Right ventricle myocardium superior (tissue), 1 donor: ENCODE measurements at places on chromosomes 12 and 14.

DNA sequence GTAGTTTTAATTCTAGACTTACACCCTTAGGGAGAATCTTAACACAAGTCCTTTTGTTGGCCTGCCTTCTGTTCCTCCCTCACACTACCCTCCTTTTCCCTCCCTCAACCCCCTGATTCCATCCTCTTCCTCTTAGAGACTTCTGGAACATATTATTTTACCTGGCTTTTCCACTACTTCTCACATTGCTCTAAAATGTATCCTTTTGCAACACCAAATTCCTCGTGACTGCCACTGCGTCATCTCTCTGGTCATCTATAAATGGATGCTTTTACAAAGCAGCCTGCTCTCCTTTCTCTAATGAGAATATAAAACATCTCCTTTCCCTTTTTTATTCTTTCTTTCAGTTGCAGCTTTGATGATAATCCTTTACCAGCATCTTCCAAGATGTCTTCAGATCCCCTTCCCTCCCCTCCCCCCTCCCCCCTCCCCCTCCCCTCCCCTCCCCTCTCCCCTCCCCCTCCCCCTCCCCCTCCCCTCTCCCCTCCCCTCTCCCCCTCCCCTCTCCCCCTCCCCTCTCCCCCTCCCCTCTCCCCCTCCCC lies 93.6 kb downstream of the DIP2B start:
- no peak for DNase-seq

DNA sequence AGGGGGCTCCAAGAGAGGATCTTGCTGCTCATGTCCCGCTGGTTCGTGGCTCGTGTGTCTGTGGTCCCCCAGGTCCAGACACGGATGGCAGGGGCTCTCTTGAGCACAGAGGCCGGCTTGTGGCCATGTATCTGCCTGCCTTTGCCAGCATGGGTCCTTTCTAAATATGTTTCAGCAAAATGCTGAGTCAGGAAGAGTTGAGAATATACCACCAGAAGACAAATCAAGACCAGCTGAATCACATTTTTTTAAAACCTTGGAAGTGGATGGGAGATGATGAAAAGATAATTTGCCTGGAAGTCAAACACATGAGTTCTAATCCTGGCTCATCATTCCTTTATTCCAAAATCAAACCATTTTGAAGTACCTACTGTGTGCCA lies 58.0 kb downstream of the NUAK1 start:
- DNase-seq: no peak

- no peak for DNase-seq
These were observed 1.4 kb upstream of the BCAT1 start for GRCh38 chr12:24950231-24950834.

DNA sequence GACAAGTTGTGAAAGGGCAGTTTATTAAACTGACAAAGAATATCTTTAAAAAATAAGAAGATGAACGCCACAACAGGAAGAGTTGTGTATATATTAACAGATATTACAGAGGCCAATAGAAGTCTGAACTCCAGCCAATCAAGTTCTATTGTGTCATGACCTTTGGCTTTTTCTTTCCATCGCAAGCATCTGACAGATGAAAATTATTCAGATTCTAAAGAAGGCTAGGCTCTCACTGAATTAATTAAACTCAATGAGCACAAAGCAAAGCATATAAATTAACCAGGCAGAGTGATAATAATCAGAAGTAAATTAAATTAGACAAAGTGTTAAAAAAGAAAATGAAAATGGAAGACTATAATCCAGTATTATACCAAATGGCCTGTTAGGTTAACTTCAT lies 62.0 kb upstream of the PYGL start:
- DNase-seq: no peak

DNA sequence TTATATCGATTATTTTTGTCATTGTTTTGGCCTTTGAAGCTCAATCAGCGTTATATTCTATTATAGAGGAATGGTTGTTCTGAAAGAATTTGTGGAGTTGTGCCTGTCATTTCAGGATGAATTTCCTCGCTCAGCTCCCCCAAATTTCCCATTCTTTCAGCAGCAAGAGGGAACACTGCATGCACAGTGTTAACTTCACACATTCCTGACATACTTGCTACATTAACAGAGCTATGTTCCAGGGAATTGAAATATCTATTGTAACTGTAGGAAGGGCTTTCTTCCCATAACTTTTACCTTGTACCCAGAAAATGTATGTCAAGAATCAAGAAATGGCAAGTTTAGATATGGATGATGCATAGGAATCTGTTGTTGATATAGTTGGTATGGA lies 379.0 kb downstream of the LRIG3 start:
- DNase-seq: no peak

DNA sequence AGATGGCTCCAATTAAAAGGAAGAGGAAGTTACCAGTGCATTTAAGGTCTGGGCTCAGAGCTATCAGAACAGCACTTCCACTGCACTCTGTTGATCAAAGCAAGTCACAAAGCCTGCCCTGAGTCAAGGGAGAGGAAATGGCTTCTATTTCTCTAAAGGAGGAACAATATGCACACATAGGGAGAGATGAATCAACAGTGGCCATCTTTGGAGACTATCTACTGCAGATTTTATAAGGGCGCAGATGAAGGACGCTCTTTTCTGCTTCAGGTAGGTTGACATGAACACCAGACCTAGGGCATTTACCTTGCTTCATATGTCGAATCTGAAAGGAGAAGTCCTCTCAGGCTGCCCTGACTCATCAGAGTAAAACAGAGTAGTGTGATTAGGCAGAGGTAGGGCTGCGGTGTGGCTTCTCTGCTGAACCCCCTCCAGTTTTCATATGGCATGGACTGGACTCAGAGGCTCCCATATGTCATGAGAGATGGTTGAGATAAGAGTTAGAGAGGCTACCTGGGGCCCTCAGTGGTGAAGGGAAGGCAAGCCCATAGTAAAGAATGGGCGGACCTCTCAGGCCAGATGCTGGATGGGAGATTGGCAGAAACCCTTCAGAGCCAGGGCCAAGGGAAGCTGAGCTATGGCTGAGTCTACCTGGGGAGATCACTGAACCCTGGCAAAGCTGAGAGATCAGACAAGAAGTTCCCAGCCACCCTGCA lies 84.4 kb downstream of the ARF6 start:
- no peak for DNase-seq

DNA sequence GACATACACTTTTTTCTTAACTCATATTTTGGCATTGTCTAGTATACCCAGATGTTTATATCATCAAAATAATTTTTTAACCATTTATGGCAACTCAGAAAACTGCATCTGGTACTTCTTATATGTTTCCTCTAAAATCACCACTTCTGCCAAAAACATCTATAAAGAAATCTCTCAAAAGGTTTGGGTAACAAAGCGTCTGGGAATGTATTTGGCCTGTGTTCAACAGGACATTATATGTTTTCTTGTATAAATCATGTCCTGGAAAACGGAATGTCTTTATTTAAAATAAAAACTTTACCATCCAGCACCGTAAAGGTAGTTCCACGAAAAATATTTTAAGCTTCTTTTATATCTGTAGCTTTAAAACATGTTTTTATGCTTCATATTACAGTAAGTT lies 36.1 kb upstream of the FBLN5 start:
- DNase-seq: no peak

GRCh38 chr12:25293653-25294052 lies 42.9 kb upstream of the KRAS start:
- no peak for DNase-seq

- no peak for DNase-seq
These were observed 206.9 kb downstream of the TMEM132D start for GRCh38 chr12:129696926-129697325.

- no peak for DNase-seq
These were observed 2.8 kb upstream of the TMEM229B start for GRCh38 chr14:67491285-67491684.

GRCh38 chr12:130992979-130993538 lies 39.4 kb downstream of the ADGRD1 start:
- DNase-seq: no peak

GRCh38 chr12:2035431-2036055 lies 17.2 kb upstream of the CACNA1C start:
- DNase-seq: no peak

DNA sequence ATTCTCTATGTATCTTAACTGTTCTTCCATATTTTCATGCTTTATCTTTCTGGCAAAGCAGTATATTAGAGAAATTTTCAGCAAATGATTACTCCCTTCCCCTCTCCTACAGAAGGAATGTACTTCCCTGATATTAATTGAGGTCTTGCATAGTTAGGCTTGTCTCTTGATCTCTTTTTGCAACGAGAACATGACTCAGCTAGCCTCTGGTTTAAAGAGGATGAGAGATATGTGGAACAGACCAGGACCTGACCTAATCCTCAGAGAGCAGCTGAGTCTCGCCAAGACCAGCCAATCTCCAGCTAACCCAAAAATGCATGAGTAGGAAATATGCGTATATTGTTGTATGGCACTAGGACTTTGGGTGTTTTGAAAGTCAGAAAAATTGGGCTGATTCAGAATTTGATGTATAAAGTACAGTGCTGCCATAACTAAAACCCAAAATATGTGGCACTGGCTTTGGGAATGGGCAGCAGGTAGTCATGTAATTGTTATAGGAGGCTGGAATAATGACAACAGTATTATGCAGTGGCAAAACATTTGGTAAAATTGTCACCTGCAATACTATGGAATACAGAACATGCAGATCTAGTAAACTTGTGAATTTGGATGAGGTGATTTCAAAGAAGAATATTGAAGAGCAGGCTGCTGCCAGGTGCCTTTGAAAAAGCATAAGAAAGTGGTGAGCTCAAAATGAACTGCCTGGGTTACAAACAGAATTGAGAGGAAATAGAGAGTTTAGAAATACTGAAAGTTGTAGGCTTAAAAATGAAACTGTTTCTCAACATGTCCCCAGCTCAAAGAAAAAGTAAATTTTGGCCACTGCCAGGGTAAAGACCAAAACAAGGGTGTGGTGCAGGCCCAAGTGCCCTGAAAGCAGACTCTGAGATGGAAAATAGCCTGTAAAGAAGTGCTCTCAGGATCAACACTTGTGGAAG lies 9.3 kb upstream of the USP15 start:
- no peak for DNase-seq

DNA sequence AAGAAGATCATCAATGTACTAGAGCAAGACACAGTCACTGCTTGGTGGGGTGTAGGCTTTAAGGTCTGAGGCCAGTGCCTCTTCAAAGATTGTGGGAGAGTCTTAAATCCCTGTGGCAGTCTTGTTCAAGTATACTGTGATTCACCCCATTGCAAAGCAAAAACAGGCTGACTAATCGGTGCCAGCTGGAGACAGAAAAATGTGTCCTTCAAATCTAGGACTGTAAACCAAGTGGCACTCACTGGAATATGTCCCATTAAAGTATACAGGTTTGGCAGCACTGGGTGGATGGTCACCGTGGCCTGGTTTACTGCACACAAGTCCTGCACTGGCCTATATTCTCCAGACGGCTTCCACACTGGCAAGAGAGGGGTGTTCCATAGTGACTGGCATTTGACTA lies 1315.3 kb downstream of the TMEM121 start:
- DNase-seq: no peak

- no peak for DNase-seq
These were observed 25.2 kb upstream of the SCFD1 start for GRCh38 chr14:30596935-30597334.

GRCh38 chr12:57983146-57983857 lies 41.9 kb downstream of the ATP23 start:
- no peak for DNase-seq

GRCh38 chr12:67269633-67270573 lies 745 bp downstream of the CAND1 start:
- DNase-seq: peak; percentile 68
